Activated naive CD8-positive, alpha-beta T cell treated with anti-CD3 and anti-CD28 coated beads for 36 hours (primary cell): ENCODE measurements at places on chromosomes 2 and 18. TPM values are rescaled to one million over a fixed set of nuclear protein-coding genes. Genes with fewer than 3 reads are reported as not detected.

The ALK gene
- not detected for total RNA-seq

DNA sequence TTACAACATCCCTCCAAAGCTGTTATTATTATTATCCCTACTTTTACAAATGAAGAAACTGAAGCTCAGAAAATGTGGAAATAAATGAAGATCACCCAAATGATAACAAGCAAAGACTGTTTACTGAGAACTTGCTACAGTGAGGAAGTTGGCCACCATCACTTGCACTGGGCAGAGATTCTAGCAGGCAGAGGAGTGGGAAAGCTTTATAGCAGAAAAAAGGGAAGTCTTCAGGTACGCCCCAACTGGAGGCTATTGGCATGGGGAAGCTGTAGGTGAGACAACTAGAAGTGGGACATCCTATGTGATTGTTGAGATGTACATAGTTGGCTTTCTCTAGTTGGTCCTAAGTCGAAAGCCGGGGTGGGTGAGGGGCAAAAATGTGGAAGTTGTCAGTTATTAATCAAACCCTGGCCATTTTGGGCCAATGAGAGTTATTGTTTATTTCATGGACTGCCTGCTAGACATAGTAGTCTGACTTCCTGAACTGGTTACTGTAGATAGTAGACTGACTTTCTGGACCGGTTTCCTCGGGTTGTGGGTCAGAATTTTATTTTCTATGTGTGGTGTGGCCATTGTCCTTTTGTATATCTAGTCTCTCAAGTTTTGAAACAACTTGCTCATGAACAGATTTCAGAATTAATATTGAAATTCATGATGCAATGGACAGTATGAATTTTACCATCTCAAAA is 40.2 kb upstream of the STAT4 start:
- DNase-seq, result no peak

GRCh38 chr2:235343156-235343774 is 150.6 kb upstream of the AGAP1 start:
- no peak for DNase-seq

The MRPS9 gene
- total RNA-seq, result 52.2 TPM

- DNase-seq, result no peak
Observed at GRCh38 chr2:10471955-10472354, 23.8 kb upstream of the ODC1 start.

DNA sequence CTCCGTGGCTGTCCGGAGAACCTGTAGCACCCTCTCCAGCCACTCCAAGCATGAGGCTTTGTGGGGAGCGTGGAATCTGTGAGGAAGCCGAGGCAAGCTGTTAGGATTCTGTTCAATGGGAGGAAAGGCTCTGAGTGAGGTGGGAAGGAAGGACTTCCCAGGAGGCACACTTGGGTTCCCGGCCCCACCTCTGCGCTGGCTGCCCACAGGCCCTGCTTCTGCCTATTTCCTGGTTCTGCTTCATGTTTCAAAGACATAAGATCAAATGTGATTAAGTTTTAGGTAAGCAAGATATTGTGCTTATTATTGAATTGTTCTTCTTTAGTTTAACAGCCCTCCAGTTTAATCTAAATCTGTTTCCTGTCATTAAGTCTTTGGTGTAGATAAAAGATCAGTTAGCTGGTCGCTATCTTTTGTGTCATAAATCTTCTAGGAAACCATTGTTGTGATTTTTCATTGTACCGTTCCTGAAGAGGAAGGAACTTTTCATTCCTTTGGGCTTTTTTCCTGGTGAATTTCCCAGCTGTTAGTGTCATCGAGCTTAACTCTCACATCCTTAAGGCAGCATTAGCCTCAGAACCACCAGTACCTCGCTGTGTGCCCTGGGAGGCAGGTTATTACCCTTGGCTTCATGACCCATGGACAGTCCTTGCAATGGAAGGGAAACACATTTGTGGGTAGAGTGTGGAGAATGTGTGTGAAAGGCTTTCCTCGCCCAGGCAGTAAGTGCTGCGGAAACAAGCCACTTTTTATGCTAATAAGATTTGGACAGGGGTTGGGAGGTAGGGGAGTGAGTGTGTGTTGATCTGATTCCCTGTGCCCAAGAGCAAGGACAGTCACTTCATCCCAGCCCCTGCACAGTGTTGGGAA is 61.9 kb upstream of the ALPP start:
- no peak for DNase-seq

The HES6 gene
- 4.0 TPM for total RNA-seq

GRCh38 chr2:136238286-136239078 is 120.5 kb upstream of the CXCR4 start:
- no peak for DNase-seq

DNA sequence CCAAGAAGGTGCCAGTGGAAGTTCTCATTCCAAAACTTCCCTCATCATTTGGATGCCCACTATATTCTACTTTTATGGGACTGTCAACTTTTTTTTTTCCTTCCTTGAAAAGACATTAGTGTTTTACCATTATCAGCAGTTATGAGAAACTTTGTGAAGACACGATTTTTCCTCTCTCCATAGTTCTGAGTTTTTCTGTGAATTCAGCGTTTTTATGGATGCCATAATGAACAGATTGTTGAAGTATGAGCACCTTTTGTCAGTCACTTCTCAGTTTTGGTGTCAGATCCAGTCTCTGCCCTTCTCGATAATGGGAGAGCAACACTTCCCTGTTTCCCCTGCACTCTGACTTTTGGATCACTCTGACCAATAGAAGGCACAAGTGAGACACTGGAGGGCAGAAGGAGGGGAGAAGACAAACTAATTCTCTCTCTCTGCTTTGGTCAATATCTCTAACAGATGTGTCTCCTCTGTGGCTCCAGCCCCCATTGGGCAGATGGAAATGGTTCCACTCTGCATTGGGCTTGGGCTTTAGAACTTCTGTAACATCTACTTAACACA is 53.5 kb upstream of the FN1 start:
- no peak for DNase-seq

The GKN1 gene
- total RNA-seq, result not detected

GRCh38 chr18:33745871-33746545 is 168.0 kb downstream of the ASXL3 start:
- no peak for DNase-seq

- DNase-seq, result no peak
Observed at GRCh38 chr2:75246441-75247167, 47.3 kb upstream of the TACR1 start.

The DSG1 gene
- not detected for total RNA-seq

GRCh38 chr2:240622060-240622411 is 3.2 kb upstream of the GPR35 start:
- DNase-seq, result no peak

GRCh38 chr2:9837451-9837850 is 5.8 kb upstream of the TAF1B start:
- DNase-seq, result no peak

The SLC4A3 gene
- total RNA-seq, result not detected

The EFEMP1 gene
- total RNA-seq, result not detected
